ENCODE measurements at places on chromosomes 11 and 22. TPM values are rescaled to one million over a fixed set of nuclear protein-coding genes. Genes with fewer than 3 reads are reported as not detected.

MIOX gene
- total RNA-seq, result not detected

SHANK3 gene
- total RNA-seq, result 0.07 TPM

UBE4A gene
- 39.4 TPM for total RNA-seq

FREY1 gene
- total RNA-seq, result 3.2 TPM

TSPAN4 gene
- 3.0 TPM for total RNA-seq

DNA sequence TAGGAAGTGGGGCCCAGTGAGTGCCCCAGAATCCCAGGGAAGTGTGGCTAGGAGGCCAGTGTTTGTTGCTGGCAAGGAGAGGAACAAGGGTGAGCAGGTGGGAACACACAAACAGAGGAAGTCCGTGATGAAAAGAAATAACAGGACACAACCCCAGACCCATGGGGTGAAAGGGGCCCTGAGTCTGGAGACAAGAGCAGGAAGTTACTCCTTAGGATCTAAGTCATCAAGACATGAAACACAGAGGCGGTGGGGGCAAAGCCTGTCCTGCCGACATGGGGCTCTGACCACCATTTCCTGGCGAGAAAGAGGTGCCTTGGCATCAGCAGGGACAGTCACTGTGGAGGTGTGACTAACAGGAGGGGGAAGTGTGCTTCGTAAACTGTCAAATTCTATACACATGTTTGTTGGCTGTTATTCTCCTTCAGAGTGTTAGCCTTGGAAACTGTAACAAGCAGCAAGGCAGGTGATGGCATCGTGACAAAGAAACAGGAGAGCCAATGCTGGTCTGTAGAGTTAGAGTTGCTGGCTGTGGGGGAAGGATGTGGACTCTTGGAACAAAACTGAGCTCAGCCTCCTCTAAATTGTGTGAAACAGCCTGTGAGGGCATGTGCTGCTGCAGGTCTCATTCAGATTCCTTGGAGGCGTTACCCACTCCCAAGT lies 21.7 kb downstream of the CHST1 start:
- no peak for DNase-seq
- H3K27ac ChIP-seq, result no peak overlapping the region
- peaks cover 2% of the 10 kb centered on the region for H3K36me3 ChIP-seq
- H3K27me3 ChIP-seq, result peaks cover 54% of the 10 kb centered on the region
- H3K4me1 ChIP-seq, result no peaks in the 10 kb centered on the region

DNA sequence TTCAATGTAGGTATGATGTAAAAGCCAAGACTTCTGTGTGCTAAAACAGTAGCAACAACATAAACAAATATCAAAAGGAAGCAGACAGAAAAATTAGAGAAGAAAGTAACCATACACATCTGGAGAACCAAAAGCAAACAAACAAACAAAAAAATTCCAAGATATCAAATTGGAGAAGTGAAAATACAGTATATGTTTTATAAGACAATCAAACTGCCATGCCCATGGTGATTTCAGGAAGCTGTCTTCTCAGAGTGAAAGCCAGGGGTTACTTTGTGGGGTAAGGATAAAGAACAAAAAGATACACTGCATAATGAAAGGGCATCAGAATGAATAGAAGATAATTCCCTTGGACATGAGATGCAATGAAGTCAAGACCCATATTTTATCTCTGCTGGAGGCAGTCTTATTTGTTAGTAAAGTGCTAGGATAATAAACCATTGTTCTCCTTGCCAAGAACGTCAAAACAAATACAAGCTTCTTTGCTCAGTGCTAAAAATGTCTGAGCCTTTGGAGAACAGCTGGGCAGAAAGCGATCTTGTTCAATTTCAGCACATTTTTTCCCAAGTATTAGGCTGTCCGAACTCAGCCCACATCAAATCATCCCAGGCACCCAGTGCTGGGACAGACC lies 38.1 kb upstream of the LDLRAD3 start:
- no peaks in the 10 kb centered on the region for H3K36me3 ChIP-seq
- peaks cover 5% of the 10 kb centered on the region for H3K4me1 ChIP-seq
- H3K4me3 ChIP-seq, result no peak overlapping the region
- DNase-seq, result no peak

DNA sequence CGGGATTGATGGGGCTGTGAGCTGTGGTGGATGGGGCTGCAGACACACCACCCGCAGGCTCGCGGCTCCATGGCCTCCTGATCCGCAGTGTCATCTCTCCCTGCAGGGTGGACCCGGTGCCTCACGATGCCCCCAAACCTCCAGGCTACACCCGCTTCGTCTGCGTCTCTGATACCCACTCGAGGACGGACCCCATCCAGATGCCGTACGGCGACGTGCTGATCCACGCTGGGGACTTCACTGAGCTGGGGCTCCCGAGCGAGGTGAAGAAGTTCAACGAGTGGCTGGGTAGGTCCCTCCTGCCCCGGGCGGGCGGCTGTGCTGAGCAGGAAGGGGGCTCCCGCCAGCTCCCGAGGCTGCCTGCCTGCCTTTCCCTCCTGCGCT lies 23.1 kb downstream of the MPPED1 start:
- peaks cover 2% of the 10 kb centered on the region for H3K36me3 ChIP-seq
- H3K27ac ChIP-seq, result no peak overlapping the region
- peaks cover 47% of the 10 kb centered on the region for H3K27me3 ChIP-seq
- H3K4me3 ChIP-seq, result no peak overlapping the region

DNA sequence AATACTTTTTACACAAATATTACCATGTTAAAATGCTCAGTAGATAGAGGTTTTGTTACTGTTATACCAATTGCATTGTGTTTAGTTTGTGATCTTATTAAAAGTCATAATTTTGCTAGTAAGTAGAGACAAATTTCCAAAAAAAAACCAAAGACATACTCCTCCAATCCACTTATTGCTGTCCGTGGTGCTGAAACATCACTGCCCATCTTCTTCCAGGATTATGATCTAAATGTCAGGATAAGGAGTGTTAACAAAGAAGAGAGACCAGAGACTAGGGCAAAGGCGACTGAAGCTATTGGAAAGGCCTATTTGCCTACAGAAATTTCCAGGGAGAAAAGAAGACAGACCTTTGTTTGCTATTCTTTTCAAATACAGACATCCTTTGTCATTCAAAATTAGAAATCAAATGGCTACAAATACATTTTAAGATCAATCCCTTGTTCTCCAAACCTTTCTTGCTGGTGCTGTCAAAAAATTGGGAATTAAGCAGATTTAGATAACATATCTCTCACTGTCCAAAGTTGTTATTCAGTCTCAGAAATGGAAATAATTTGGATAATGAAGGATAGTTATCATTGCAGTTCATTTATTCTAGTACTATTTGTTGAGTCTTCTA lies 199.7 kb downstream of the C11orf91 start:
- no peak overlapping the region for H3K4me3 ChIP-seq
- H3K4me1 ChIP-seq, result no peaks in the 10 kb centered on the region
- DNase-seq, result no peak
- no peak overlapping the region for H3K27ac ChIP-seq
- no peaks in the 10 kb centered on the region for H3K36me3 ChIP-seq

GRCh38 chr22:43681731-43682360 lies 130.3 kb downstream of the EFCAB6 start:
- no peaks in the 10 kb centered on the region for H3K4me1 ChIP-seq
- no peak for DNase-seq
- H3K4me3 ChIP-seq, result no peak overlapping the region
- H3K36me3 ChIP-seq, result no peaks in the 10 kb centered on the region

- H3K4me1 ChIP-seq, result peaks cover 30% of the 10 kb centered on the region
- no peaks in the 10 kb centered on the region for H3K27me3 ChIP-seq
- H3K36me3 ChIP-seq, result no peaks in the 10 kb centered on the region
- peak overlapping the region; percentile 94 for H3K4me3 ChIP-seq
These were observed 1.7 kb upstream of the EIF4ENIF1 start for GRCh38 chr22:31491218-31491962.

- H3K36me3 ChIP-seq, result no peaks in the 10 kb centered on the region
- no peak for DNase-seq
- H3K27me3 ChIP-seq, result no peaks in the 10 kb centered on the region
- H3K4me3 ChIP-seq, result no peak overlapping the region
These were observed 9.6 kb upstream of the UCP3 start for GRCh38 chr11:74018331-74019005.

- no peaks in the 10 kb centered on the region for H3K27me3 ChIP-seq
- H3K4me1 ChIP-seq, result peaks cover 62% of the 10 kb centered on the region
- peak overlapping the region; percentile 97 for H3K27ac ChIP-seq
- no peak for DNase-seq
These were observed 4.9 kb downstream of the ADORA2A start for GRCh38 chr22:24432059-24432853.

DNA sequence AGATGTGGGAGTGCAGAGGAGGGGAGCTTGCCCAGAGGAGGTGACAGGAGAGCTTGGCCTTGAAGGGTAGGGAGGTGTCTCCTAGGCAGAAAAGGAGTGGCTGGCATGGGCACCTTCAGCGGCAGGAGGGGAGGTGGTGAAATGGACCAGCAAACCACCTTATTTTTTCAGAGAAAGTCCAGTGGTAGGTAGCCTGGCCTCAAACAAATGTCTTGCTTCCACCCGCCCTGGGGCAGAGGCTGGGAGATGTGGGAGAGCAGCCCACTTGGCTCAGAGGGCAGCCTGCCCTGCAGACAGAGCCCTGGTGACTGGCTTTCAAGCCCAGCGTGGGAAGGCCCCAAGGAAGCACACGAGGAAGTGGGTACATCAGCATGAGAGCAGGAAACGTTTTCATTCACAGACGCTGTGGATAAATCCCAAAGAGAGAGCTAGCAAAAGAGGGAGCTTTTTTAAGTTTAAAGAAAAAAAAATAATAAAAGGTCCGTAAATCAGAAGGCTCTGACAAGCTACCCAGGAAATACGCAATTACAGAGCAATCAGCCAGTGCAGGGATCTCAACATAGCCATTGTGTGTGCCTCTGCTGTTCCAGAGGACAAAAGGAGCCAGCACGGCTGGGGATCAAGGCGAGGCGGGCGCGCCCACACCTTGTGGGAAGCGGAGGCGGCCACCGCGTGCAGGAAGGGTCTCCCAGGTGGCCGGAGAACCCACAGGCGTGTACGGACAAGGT lies 238.7 kb upstream of the PLET1 start:
- H3K36me3 ChIP-seq, result no peaks in the 10 kb centered on the region
- H3K4me1 ChIP-seq, result no peaks in the 10 kb centered on the region
- H3K27me3 ChIP-seq, result peaks cover 21% of the 10 kb centered on the region
- no peak for DNase-seq

DNA sequence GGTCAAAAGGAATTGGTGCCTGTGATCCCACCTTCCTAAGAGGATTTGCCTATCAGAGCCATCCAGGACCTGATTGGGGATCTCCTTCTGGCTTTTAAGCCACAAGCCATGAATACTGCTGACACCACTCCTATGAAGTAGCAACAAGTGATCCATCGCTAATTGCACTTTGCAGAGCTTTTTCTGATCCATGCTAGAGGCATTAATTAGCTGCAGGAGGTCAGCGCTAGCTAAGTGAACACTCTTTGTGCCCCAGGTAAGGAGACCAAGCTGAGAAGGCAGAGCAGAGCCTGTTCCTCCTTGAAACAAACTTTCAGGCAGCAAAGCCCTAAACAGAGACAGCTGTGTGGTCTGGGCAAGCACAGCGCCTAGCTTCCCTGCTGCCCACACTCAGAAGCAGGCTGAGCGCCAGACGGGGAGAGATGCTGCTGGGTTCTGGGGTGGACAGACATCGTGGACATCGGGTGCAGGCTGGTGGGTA lies 122.2 kb downstream of the ABTB2 start:
- no peak overlapping the region for H3K27ac ChIP-seq
- H3K4me3 ChIP-seq, result no peak overlapping the region
- no peak for DNase-seq
- no peaks in the 10 kb centered on the region for H3K36me3 ChIP-seq
- H3K4me1 ChIP-seq, result peaks cover 8% of the 10 kb centered on the region

DNA sequence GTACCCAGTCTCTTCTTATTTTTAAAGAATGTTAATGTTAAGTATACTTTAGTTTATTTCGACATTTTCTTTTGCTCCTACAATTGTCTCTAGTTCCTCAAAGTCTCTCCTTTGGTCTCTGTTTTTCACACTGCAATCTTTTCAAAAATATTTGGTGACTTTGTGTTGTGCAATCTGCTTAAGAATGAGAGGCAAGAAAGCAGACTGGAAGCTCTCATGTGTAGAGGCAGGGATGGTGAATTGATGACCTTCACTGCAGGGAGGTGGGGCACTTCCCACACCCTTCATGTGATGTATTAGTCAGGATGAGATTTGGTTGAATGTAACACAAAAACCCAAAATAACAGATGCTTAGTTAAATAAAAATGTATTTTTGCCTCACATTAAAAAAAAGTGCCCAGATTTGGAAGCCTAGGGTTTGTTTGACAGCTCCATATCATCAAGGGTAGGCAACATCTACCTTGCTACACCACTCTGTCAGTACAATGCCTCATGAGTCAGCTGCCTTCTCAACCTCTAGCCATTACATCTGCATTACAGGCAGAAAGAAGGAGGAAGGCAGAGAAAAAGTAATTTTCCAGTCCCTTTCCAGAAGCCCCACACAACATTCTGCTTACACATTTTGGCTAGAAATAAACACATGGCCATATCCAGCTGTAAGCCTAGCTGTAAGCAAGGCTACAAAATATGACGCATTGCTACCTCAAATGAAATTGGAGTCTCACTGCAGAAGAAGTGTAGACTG lies 3.8 kb upstream of the MMP27 start:
- no peak overlapping the region for H3K27ac ChIP-seq
- DNase-seq, result no peak
- peaks cover 5% of the 10 kb centered on the region for H3K4me1 ChIP-seq
- H3K36me3 ChIP-seq, result no peaks in the 10 kb centered on the region
- H3K27me3 ChIP-seq, result peaks cover 41% of the 10 kb centered on the region
- H3K4me3 ChIP-seq, result no peak overlapping the region

DNA sequence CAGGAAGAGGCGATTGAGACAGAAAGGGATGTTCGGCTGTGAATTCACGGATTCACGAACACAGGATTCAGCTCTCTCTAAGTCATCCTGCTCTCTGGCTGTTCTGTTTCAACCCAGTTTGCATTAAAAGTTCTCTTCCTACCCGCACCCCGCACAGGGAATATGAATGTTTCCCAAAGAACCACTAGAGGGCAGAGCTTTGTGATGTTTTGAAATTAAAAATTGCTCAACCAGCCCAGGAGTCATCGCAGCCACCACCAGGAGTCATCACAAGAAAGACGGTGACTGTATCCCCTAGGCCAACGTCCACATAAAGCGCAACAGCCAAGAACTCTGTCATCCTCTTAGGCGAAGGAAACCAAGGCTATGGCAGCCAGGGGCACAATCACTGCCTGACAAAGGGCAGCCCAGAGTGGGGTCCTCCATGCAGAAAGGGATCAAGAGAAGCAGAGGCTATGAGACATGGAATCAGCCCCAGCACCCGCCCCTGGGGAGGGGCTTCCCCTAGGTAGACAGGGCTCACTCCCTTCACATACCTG lies 122.4 kb downstream of the WT1 start:
- DNase-seq, result no peak
- H3K27me3 ChIP-seq, result peaks cover 40% of the 10 kb centered on the region
- no peak overlapping the region for H3K27ac ChIP-seq

Measured in T-helper 17 cell (primary cell).